Right atrium auricular region (tissue), 2 donors: ENCODE measurements at places on chromosomes 4 and X. TPM values are rescaled to one million over a fixed set of nuclear protein-coding genes. Genes with fewer than 3 reads are reported as not detected.
A peak's percentile ranks its signal among the peaks of the same experiment; 100 is the strongest.

DNA sequence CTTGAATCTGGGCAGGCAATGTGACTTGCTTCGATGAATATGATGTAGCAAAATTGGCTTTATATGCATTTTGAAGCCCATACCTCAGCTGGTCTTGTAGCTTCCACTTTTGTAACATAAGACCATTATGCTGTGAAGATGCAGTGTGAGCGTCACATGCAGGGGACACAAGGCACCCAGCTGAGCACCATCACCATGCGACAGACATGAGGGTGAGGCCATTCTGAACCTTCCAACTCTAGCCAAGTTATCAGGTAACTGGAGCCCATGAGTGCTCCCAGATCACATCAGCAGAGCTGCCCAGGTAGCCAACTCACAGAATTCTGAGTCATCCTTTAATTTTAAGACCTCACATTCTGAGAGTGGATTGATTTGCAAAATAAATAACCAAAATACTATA lies 705.9 kb downstream of the FSTL5 start:
- H3K27ac ChIP-seq = no peak overlapping the region
- no peak for DNase-seq
- no peaks in the 10 kb centered on the region for H3K4me1 ChIP-seq
- H3K27me3 ChIP-seq = no peaks in the 10 kb centered on the region
- H3K36me3 ChIP-seq = no peaks in the 10 kb centered on the region
- H3K4me3 ChIP-seq = no peak overlapping the region

GRCh38 chr4:7727749-7728148 lies 211.9 kb downstream of the AFAP1 start:
- H3K27me3 ChIP-seq = no peaks in the 10 kb centered on the region
- no peaks in the 10 kb centered on the region for H3K36me3 ChIP-seq
- no peaks in the 10 kb centered on the region for H3K4me1 ChIP-seq
- no peak overlapping the region for H3K27ac ChIP-seq
- H3K4me3 ChIP-seq = no peak overlapping the region

GRCh38 chrX:128020701-128021100 lies 31.5 kb downstream of the ACTRT1 start:
- DNase-seq = no peak
- no peaks in the 10 kb centered on the region for H3K4me1 ChIP-seq
- H3K4me3 ChIP-seq = no peak overlapping the region

- H3K36me3 ChIP-seq = no peaks in the 10 kb centered on the region
- H3K4me3 ChIP-seq = no peak overlapping the region
- H3K27me3 ChIP-seq = no peaks in the 10 kb centered on the region
- H3K4me1 ChIP-seq = no peaks in the 10 kb centered on the region
- H3K27ac ChIP-seq = no peak overlapping the region
Measured at GRCh38 chr4:98747393-98748091, 89.1 kb upstream of the TSPAN5 start.

GRCh38 chr4:11209826-11210225 lies 218.9 kb downstream of the HS3ST1 start:
- no peaks in the 10 kb centered on the region for H3K27me3 ChIP-seq
- H3K27ac ChIP-seq = no peak overlapping the region
- H3K4me1 ChIP-seq = no peaks in the 10 kb centered on the region
- DNase-seq = no peak
- no peak overlapping the region for H3K4me3 ChIP-seq

GRCh38 chr4:1053080-1053661 lies 41.7 kb downstream of the FGFRL1 start:
- H3K4me1 ChIP-seq = no peaks in the 10 kb centered on the region
- no peak for DNase-seq
- H3K4me3 ChIP-seq = no peak overlapping the region
- no peaks in the 10 kb centered on the region for H3K27me3 ChIP-seq
- no peak overlapping the region for H3K27ac ChIP-seq
- H3K36me3 ChIP-seq = no peaks in the 10 kb centered on the region

DNA sequence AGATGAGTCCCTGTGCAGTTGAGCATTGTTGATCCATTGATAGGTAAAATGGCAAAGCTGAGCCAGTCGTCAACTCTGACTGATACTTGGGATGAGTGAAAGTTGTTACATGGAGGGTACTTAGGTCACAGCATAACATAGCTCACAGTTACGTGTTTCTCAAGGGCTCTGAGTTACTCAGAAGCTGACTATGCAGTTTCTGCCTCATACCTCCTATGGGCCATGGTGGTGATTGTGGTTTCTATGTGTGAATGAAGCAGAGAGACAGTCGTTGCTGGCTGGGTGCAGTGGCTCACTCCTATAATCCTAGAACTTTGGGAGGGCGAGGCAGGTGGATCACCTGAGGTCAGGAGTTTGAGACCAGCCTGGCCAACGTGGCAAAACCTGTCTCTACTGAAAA lies 30.8 kb downstream of the FRMPD3 start:
- no peaks in the 10 kb centered on the region for H3K36me3 ChIP-seq
- no peak for DNase-seq
- no peak overlapping the region for H3K27ac ChIP-seq
- H3K4me1 ChIP-seq = no peaks in the 10 kb centered on the region
- H3K27me3 ChIP-seq = no peaks in the 10 kb centered on the region
- no peak overlapping the region for H3K4me3 ChIP-seq

DNA sequence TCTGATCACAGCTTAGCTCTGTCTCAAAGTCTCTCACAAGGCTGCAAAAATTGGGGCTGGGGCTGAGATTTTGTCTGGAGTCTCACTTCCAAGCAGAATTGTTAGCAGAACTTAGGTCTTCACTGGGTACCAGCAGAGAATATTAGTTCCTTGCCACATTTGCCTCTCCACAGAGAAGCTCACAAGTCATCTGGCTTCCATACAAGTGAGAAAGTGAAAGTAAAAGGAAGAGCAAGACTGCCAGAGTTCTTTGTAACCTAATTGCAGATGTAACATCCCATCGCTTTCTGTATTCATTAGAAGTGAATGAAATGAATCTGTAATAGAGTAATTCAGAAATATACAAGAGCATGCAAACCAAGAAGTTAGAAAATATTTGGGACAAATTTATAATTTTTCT lies 624.1 kb upstream of the GNPDA2 start:
- DNase-seq = no peak
- H3K4me1 ChIP-seq = no peaks in the 10 kb centered on the region
- no peak overlapping the region for H3K27ac ChIP-seq
- H3K27me3 ChIP-seq = no peaks in the 10 kb centered on the region

DNA sequence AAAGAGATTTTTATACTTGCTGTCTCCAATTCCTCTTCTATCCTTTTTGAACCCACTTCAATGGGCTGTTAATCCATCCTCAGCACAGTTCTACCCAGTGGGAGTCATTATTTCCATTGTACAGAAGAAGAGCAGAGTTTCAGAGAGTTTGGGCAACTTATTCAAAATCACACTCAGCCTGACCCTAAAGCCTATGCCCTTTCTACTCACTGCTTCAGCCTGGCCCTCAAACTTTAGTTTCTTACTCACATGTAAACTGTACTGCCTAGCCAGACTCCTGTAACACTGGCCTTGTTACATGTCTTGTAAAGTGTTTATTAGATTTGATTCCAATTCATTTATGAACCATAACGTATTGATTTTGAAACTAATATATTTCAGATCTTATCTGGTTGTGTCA lies 25.1 kb upstream of the USO1 start:
- H3K27me3 ChIP-seq = no peaks in the 10 kb centered on the region
- no peaks in the 10 kb centered on the region for H3K36me3 ChIP-seq
- DNase-seq = no peak

GRCh38 chrX:112043997-112044396 lies 38.6 kb downstream of the TRPC5 start:
- no peak for DNase-seq
- H3K27me3 ChIP-seq = no peaks in the 10 kb centered on the region
- H3K4me3 ChIP-seq = no peak overlapping the region
- H3K4me1 ChIP-seq = no peaks in the 10 kb centered on the region
- no peak overlapping the region for H3K27ac ChIP-seq

- H3K4me1 ChIP-seq = peaks cover 79% of the 10 kb centered on the region
- peak overlapping the region; percentile 57 for H3K27ac ChIP-seq
- H3K4me3 ChIP-seq = no peak overlapping the region
- DNase-seq = no peak
Measured at GRCh38 chr4:94507281-94507680, 55.5 kb downstream of the PDLIM5 start.

DNA sequence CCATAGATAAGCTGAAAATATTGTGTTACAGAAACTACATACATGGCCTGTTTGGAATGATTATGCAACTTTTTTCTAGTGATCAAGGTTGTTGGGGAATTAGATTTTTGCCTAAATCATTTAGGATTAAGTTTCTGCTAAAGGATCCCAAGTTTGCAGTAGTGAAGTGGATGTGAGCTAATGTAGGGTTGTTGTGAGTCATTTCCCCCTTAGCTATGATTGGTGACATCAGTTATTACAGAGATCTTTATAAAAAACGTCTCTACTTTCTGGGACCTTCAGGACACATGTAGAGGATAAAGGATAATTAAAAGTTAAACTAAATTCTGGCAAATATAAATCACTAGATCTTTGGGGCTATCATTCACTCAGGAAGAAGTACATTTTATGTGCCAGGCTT lies 133.3 kb downstream of the GATB start:
- no peak overlapping the region for H3K4me3 ChIP-seq
- H3K27ac ChIP-seq = no peak overlapping the region
- DNase-seq = no peak
- no peaks in the 10 kb centered on the region for H3K27me3 ChIP-seq

DNA sequence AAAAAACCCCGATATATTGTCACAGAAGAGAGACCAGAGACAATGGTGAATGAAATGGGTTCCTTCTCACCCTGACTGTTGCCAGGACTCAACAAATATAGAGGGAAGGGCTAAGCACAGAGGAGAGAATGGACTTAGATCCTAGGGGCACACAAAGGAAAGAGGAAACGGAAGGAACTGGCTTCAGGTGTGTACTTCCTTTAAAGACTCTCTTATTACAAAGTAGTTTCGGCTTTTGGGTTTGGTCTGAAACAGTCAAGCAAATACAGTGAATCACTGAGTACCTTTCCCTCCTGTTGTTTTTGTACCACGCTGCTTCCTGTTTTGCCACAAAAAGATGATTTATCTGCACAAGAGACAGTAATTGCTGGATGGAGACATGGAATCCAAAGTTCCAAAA lies 46.1 kb upstream of the S100G start:
- H3K27me3 ChIP-seq = no peaks in the 10 kb centered on the region
- no peak overlapping the region for H3K4me3 ChIP-seq
- H3K4me1 ChIP-seq = no peaks in the 10 kb centered on the region
- peak overlapping the region; percentile 64 for H3K27ac ChIP-seq

DNA sequence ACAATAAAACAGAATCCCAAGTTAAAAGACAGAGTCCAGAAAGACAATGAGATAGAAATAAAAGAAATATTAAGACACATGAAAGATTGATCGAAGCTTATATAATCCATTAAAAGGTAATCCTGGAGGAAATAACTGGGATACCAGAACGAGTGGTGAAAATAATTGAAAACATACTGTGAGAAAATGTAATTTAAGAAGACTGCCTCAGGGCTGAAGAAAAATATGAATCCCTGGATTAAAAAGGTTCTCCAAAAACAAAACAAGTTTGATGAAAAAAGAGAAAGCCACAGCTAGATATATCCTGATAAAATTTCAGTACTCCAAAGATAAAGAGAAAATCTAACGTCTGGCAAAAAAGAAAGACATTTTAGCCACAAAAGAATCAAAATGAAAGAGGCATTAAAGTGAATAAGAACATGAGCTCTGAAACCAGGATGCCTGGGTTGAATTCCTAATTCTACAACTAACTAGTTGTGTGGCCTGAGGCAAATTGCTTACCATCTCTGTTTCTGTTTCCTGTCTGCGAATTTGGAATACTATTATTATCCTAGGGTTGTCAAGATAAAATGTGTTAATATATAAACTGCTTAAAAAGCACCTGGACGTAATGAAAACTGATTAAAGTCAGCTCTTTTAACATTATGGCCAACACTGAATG lies 5.5 kb downstream of the DDX60L start:
- H3K36me3 ChIP-seq = peaks cover 18% of the 10 kb centered on the region
- DNase-seq = no peak
- no peak overlapping the region for H3K27ac ChIP-seq
- H3K4me1 ChIP-seq = no peaks in the 10 kb centered on the region
- H3K4me3 ChIP-seq = no peak overlapping the region
- no peaks in the 10 kb centered on the region for H3K27me3 ChIP-seq

- H3K4me1 ChIP-seq = no peaks in the 10 kb centered on the region
- no peak overlapping the region for H3K27ac ChIP-seq
- no peaks in the 10 kb centered on the region for H3K36me3 ChIP-seq
- DNase-seq = no peak
Measured at GRCh38 chrX:131277543-131278136, 11.5 kb downstream of the IGSF1 start.

DNA sequence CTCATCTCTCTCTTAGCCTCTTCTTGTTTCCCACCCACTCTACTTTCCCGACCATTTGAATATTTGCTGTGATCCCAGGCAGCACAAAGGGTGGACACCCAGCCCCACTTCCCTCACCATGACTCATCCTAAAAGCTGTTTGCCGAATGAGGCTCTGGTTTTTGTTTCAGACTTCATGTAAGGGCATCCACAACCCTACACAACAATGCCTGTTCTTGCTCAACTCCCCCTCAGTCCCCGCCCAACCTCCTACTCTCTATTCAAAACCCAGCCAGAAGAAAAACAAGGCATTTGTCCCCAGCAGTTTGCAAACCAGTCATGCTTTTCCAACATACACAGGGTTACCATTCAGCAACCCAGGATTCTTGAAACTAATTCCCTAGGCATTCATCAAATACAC lies 516.5 kb upstream of the CNKSR2 start:
- H3K27me3 ChIP-seq = no peaks in the 10 kb centered on the region
- no peak overlapping the region for H3K4me3 ChIP-seq
- H3K36me3 ChIP-seq = no peaks in the 10 kb centered on the region
- DNase-seq = no peak
- no peaks in the 10 kb centered on the region for H3K4me1 ChIP-seq

GRCh38 chrX:108071578-108071977 lies 19.8 kb downstream of the PSMD10 start:
- no peaks in the 10 kb centered on the region for H3K36me3 ChIP-seq
- H3K4me3 ChIP-seq = no peak overlapping the region
- no peaks in the 10 kb centered on the region for H3K27me3 ChIP-seq
- no peaks in the 10 kb centered on the region for H3K4me1 ChIP-seq
- no peak for DNase-seq
- H3K27ac ChIP-seq = no peak overlapping the region

DNA sequence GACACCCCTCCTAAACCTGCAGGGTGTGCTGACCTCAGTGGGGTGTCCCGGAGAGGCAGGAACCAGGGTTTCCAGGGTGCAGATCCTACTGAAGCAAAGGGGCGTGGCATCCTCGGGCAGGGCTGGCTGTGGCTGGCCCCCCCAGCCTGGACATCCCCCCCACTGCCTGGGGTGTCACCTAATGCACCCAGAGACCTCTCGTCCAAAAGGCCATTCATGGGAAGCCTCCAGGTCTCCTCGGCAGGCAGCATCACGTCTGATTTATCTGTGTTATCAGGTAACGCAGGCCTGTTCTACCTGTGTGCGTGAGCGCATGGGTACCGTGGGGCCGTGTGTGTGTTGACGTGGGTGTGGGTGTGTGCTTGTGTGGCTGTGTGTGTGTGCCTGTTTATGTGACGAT lies 210.0 kb downstream of the SHOX start:
- H3K4me3 ChIP-seq = no peak overlapping the region
- H3K36me3 ChIP-seq = no peaks in the 10 kb centered on the region
- H3K4me1 ChIP-seq = no peaks in the 10 kb centered on the region
- DNase-seq = no peak

GRCh38 chr4:128981377-128981776 lies 112.0 kb downstream of the SCLT1 start:
- H3K4me1 ChIP-seq = no peaks in the 10 kb centered on the region
- no peak overlapping the region for H3K4me3 ChIP-seq
- H3K27ac ChIP-seq = no peak overlapping the region
- DNase-seq = no peak

The MAGEC3 gene
- total RNA-seq = not detected

The DCAF16 gene
- total RNA-seq = 24.7 TPM

The REPS2 gene
- total RNA-seq = 6.2 TPM

The PDLIM5 gene
- total RNA-seq = 841 TPM

The SHOX gene
- total RNA-seq = not detected

The CT45A10 gene
- total RNA-seq = not detected

The EIF2S3 gene
- total RNA-seq = 64.9 TPM

The TIGD4 gene
- total RNA-seq = 0.28 TPM
